Stimulated activated CD8-positive, alpha-beta memory T cell treated with anti-CD3 and anti-CD28 coated beads, Interleukin-2, amount 100 ng/mL, for 48 hours (primary cell): ENCODE measurements at places on chromosomes 1 and 21.

DNA sequence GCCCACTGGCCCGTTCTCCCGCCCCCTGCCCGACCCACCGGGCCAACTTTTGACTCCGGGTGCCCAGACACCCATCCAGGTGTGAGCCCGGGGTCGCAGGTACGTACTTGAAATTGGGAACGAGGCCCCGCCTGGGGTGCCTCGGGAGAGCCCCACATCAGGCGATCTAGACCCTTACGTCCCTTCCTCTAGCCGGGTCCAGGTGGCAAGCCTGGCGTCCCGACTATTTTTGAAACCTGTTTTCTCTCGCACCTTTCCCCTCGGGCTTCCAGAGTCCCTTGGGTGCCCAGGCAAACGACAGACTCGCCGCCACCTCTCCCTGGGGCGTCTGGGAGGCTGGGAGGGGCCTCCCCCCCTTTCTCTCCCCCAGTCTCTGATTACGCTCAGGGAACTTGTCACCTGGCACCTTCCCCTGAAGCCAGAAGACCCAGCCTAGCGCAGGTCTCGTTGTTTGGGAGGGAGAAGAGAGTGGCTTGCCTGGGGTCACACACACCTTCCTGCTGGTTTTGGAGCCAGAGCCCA is 898 bp downstream of the LDLRAP1 start:
- DNase-seq, result no peak

GRCh38 chr21:38054334-38054733 is 138.1 kb upstream of the KCNJ6 start:
- DNase-seq, result no peak

GRCh38 chr21:16535102-16535422 is 805.3 kb downstream of the USP25 start:
- DNase-seq, result no peak

- no peak for DNase-seq
Observed at GRCh38 chr1:206116191-206116872, 856 bp downstream of the AVPR1B start.

DNA sequence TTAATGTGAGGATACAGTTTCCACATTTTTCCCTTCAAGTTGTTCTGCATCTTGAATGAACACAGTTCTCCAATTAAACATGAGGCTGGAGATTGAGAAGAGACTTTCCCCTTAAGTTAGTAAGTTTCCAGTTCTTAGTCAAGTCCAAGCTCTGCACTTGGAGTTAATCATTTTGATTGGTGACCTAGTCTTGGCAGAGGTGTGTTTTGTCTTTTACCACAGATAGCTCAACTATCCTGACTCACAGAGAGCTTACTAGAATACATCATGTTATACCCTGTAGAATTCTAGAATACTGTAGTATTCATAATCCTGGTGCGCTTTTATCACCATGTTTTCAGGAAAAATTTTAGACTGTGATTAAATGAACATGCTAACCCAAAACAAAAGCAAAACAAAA is 129.2 kb downstream of the CYYR1 start:
- DNase-seq, result no peak

DNA sequence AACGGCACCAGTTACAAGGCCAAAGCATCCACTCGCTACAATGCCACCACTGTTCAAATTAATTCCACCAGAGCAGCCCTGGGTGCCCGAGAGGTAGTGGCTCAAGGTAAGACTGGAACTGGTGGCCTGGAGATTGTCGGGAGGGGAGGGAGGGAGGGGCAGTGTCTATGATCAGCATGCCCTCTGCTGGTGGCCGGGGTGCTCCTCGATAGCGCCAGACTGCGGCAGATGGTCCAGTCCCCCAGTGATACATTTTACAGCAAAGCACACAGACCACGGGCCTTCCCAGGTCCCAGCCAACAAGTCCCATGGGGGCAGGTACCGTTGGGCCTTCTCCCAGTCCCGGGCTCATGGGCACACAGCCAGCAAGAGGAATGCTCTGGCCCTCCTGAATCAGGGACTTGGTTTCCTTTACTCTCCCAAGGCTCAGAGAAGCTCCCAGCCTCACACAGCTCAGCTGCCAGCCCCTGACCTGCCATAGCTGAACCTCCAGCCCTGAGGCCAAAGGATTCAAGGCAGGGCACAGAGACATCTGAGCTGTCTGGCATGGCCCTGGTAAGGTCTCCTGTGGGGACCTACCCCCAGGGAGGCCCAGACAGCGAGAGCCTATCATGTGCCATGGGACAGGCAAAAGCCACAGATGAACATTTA is 15.3 kb downstream of the ACOT7 start:
- no peak for DNase-seq

- DNase-seq, result no peak
Observed at GRCh38 chr21:23712166-23712565, 1895.1 kb downstream of the MRPL39 start.

- DNase-seq, result no peak
Observed at GRCh38 chr1:31627930-31628559, 10.6 kb downstream of the HCRTR1 start.

DNA sequence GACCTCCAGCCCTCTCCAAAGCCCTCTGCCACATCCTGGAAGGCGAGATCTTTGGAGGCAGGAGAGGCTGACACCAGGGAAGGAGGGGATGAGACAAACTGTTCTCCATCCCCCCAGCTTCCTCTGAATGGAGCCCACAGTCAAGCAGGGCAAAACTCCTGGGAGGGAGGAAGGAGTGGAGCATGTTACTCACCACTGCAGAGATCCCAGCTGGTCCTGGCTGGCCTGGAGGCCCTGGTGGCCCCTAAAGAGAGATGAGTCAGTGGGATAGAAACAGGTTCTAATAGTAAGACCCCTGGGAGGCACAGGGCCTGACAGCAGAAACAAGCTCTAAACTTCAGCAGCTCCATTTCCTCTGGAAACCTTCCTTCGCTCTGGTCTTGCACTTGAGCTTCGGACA is 14.0 kb upstream of the PEF1 start:
- no peak for DNase-seq
